ENCODE measurements at places on chromosomes 5 and 9.

- DNase-seq, result no peak
Measured at GRCh38 chr9:1554081-1555035, 460.8 kb upstream of the SMARCA2 start.

GRCh38 chr9:23662320-23662719 lies 163.7 kb downstream of the ELAVL2 start:
- no peak for DNase-seq

DNA sequence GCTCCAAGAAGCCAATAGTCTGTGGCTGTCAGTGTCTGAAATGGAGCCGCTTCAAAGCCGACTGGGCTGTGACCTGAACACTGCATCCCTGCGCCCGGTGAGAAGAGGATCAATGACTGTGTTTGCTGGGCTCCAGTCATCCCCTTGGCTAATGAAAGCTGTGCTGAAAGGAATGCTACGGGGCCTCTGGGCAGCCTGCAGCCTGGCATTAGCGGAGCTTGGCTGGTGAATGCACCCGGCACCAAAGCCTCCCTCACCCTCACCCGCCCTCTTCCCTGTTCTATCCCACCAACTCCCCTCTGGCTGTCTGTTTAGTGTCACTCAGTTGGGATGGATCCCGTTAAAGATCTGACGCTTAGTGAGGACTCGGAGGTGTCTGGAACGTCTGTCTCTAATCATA lies 355.3 kb downstream of the BNC2 start:
- peak; percentile 20 for DNase-seq

DNA sequence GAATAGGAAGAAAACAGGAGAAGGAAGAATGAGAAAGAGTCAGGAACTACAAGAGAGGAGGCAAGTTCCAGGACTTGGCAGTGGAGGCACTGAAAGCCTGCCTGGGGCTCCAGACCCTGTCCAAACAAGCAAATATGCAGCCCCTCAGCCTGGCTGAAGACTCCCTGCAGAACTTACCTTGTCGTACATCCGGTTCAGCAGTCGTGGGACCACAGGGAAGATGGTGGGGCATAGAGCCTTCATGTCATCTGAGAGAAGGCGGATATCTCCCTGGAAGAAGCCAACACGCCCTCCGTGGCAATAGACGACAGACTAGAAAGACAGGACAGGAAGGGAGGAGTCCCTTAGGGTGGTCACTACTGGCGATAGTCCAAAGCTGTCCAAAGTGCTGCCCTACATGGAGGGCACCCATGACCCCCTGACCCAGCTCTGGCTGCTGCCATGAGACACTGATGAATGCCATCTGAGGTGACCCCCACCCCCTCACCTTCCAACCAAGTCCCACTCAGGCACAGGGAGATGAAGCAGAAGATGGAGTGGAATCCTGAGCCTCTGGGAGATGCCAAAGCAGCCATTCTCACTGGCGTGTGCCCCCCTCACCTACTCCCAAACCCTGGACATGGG lies 27.7 kb upstream of the MEIKIN start:
- no peak for DNase-seq

GRCh38 chr5:116153687-116154174 lies 68.9 kb downstream of the COMMD10 start:
- no peak for DNase-seq

DNA sequence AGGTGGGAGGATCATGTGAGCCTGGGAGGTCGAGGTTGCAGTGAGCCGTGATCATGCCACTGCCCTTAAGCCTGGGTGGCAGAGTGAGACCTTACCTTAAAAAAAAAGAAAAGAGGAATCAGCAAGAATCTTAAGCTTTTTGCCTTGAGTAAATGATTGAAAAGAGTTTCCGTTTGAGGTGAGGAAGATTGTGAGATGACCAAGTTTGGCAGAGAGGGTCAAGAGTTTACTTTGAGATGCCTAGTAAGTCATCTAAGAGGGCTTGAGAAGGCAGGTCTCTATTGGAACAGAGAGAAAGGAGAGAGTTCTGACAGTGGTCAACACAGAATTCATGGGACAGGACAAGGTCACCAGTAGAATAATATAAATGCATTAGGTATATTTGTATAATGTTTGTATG lies 572.1 kb downstream of the TLE4 start:
- no peak for DNase-seq

GRCh38 chr5:132819468-132819867 lies 6.4 kb downstream of the SOWAHA start:
- peak; percentile 73 for DNase-seq

GRCh38 chr9:126411225-126411947 lies 84.8 kb downstream of the MVB12B start:
- no peak for DNase-seq

DNA sequence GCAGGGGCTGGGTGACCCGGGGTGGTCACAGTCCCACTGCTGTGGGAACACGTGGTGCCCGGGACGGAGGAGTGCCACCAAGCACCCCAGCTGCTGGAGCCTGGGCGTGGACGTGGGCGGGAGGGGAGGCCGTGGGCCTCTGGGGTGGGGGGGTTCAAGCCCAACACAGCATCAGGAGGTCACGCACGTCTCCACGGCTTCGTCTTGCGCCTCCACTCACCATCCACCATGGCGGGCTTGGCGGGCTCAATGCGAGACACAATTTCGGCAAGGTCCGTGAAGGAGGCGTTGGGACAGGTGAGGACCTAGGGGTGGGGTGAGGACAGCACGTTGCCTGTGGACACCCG lies 2.2 kb upstream of the NSMF start:
- DNase-seq, result no peak

DNA sequence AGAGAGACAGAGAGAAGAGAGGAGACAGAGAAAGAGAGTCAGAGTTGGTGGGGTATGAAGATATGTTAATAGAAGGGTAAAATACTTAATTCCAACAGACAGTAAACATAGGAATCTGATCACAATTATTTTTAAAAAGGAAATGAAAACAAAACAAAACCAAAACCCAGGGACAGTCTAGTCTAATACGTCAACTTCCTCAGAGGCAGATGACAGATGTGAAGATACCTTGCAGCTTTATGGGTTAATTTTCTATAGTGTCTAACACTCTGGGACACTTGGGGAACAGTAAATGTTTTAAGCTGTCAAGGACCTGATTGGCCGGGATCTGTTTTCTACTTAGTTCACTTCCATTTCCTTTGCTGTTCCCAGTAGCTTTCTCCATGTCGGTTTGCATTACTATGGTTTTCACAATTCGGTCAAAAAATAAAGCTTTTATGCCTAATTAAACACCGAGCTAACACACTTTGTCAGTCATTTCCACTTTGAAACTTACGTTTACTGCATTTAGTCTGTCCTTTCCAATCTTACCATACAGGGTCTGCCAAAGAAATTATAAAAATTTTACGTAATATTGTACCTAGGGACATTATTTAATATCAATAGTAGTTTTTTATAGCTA lies 216.5 kb downstream of the MCTP1 start:
- DNase-seq, result no peak

GRCh38 chr5:154993461-154993860 lies 20.1 kb upstream of the KIF4B start:
- DNase-seq, result no peak

DNA sequence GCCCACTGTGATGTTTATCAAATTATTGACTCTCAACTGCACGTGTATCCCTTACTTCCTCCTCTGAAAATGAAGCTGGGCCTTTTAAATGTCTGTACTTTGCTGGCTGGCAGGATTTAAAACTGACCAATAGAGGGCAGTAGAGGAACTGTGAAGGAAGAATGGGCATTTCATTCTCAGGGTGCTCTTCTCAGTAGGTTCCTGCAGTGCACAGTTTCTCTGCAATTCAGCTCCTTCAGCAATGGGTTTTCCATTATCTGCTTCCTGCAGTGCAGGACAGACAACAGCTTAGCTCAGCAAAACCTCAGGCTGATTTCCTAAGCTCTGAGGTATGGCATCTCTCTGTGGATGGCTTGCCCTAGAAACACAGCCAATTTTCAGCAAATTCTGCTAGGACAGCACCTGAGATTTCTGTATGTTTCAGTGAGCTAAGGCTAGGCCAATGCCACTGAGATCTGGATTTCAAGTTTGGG lies 298.4 kb upstream of the PRDM9 start:
- no peak for DNase-seq

DNA sequence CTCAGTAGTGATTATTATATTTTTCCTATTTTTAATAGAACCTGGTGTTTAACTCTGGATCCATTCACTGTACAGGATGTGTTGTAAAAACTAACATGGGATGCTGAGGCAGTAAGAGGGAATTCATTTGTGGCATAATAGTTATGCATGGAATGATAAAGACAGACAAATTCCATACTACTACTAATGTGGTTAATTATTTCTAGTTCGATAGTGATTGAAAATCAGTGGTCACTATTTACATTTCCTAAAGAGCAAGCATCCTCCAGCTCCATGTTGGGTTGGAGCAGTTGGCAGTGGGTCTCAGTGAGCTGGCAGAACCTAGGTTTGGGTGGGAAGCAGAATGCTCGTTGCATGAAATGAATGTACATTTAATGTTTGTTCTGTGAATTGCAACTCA lies 122.6 kb downstream of the SAXO1 start:
- DNase-seq, result no peak

DNA sequence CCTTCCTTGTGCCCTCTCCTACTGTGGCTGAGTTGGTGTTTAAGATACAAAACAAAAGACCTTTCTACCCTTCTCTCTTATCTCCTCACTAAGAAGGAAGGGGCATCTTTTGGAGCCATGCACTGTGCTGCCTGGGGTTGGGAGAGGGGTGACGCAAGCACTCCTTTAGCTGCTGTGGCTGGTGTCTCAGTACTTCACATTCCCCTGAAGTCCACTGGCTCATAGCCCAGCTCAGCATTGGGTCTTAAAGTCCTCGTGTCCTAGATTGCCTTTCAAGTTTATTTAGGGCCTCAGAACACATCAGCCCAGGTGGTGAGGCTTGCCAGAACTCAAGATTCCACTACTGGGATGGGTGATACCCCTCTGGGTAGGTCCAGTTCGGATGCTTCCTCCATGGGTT lies 325.9 kb upstream of the CYLC2 start:
- no peak for DNase-seq

DNA sequence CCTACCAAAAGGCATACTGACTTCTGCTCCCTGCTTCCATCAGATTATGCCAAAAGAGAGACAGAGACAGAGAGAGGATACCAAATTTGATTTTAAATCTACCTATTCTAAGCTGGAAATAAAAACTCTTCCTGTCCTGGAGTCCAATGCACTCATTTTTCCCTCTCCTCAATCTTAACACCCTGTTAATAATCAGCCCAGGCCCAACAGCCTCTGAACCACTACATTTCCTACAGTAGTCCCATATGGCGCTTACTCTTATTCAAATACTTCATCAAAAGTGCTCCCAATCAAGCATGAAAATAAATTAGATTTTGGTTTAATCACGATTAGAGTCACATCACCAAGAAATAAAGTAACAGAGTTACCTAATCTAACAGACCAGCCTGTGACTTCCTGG lies 152.3 kb downstream of the TSSK1B start:
- no peak for DNase-seq

- no peak for DNase-seq
Measured at GRCh38 chr5:2895196-2895595, 143.7 kb upstream of the IRX2 start.

DNA sequence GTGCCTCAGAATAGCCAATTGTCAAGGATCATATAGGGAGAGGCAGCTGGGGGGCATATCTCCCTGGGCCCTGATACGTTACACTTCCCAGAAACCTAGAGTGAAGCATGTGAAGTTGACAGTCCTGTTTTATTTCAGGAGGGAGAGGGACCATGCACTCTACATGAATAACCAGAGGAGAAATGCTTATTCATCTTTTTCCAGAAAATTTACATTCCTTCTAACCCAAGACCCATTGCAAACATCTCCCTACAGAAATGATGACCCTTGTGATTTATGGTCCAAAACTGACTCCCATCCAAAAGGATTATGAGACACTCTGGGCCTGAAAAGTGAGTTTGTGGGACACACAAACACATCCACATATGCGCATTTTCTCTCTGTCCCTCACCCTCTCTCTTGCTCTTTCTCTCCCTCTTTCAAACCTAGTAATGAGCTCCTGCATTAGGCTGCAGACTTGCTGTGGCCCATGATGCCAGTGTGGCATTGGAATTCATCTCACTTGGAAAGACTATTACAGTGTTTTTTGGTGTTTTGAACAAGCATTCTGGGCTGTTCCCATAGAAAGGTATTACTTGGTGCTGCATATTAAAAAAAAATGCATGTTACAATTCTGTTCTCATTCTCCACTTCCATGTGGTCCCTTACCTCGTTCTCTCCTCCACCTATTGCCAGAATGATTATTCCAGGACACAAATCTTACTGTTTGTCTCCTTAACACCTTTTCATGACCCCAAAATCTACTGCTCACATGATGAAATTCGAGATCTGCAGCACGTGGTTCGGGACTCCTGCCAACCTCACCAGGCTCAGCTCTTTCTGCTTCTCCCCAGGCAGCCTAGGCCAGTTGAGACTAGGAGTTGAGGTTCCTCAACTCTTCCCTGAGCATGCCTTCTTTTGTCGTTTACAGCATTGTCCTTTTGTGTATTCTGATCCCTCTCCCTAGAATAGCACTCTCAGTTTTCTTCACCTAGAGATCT lies 451.3 kb upstream of the KLF4 start:
- DNase-seq, result no peak

- no peak for DNase-seq
Measured at GRCh38 chr5:176724472-176724871, 77.2 kb downstream of the TSPAN17 start.

GRCh38 chr9:976258-976942 lies at the start of gene DMRT3:
Gene DMRT3 (plus strand): TSS chr9:976655. CDS start chr9:977002, 347 bp downstream.
- DNase-seq, result no peak

GRCh38 chr5:145025775-145026174 lies 809.4 kb downstream of the PRELID2 start:
- no peak for DNase-seq

DNA sequence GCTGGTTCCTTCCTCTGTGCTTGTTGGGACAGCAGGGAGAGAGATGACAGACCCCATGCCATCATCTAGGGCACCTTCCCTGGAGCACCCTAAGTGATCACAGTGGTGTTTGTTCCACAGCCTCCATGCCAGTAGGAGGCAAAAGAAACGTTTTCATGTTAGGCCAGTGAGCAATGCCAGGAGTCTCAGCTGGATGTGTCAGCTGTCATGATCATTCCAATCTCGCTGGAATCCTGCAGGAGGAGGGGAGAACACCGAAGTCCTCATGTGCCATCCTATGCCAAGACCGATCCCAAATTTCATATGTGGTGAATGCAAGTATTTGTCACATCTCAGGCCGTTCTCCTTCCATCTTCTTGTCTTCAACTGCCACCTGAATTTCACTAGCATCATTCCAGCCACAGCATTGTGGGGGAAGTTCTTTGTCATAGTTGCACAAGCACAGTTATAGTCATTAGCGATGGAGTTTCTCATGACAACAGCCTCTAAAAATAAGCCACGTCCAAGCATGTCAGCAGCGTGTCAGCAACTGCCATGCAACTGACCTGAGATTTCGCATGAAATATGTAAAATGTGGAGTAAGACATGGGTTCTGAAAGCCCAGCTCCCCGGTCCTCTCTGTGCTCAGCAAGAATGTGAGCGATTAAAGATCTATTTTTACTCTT lies 97.2 kb upstream of the DNAH5 start:
- DNase-seq, result no peak

- DNase-seq, result no peak
Measured at GRCh38 chr9:60545878-60546385, 368.3 kb upstream of the SPATA31A5 start.

GRCh38 chr9:126151686-126152134 lies 174.9 kb upstream of the MVB12B start:
- DNase-seq, result no peak
